Stimulated activated CD8-positive, alpha-beta memory T cell treated with anti-CD3 and anti-CD28 coated beads, Interleukin-12 subunit alpha, Interleukin-12 subunit beta, amount 100 ng/mL, for 1 hour (primary cell): ENCODE measurements at places on chromosomes 2 and 18.

DNA sequence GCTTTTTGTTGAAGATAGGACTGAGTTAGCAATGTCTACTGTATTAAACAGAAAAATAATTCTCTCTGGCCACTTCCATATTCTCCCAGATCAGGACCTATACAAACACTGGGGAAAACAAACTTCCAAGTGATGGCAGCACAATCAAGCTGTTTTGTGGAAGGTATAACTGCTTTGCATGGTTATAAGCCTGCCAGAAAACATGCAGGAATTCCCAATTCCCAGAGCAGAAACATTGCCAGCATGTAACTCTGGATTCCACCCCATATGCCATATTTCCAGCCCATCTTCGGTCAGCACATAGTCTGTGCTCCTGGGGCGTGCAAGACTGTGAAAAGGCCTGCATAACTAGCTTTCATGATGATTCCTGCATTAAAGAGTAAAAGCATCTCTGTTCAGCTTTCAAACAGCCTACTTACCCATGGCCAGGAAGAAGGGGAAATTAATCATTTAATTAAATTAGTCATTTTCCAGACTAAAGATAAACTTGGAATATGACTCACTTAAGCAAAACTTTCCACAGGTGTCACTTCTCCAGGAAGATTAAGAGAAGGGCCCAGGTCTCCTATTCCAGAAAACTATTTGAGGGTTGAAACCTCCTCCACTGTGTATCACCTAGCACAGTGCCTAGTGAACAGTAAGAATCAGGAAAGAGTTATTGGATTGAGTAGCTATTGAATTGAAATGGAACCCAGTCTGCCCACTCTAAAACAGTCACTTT, 280.5 kb downstream of the NRXN1 start:
- DNase-seq, result no peak

GRCh38 chr2:170462433-170463205, 252.5 kb upstream of the SP5 start:
- no peak for DNase-seq

DNA sequence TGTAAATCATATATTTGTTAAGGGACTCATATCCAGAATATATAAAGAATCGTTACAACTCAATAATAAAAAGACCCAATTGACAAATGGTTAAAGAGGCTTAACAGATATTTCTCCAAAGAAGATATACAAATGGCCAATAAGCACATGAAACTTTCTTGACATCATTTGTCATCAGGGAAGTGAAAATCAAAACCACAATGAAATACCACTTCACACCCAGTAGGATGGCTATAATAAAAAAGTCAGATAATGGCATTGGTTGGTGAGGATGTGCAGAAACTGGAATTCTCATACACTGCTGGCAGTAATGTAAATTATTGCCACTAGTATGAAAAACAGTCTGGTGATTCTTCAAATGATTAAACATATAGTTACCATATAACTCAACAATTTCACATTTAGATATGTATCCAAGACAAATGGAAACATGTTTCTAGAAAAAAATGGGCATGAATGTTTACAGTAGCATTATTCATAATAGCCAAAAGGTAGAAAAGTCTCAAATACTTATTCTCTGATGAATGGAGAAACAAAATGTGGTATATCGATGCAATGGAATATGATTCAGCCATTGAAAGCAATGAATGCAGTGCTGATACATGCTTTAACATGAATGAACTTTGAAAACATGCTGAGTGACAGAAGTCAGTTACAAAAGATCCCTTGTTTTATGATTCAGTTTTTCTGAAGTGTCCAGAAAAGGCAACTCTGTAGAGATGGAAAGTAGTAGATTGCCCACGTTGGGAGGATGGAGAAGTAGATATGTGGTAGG, 304.6 kb upstream of the ZEB2 start:
- no peak for DNase-seq

DNA sequence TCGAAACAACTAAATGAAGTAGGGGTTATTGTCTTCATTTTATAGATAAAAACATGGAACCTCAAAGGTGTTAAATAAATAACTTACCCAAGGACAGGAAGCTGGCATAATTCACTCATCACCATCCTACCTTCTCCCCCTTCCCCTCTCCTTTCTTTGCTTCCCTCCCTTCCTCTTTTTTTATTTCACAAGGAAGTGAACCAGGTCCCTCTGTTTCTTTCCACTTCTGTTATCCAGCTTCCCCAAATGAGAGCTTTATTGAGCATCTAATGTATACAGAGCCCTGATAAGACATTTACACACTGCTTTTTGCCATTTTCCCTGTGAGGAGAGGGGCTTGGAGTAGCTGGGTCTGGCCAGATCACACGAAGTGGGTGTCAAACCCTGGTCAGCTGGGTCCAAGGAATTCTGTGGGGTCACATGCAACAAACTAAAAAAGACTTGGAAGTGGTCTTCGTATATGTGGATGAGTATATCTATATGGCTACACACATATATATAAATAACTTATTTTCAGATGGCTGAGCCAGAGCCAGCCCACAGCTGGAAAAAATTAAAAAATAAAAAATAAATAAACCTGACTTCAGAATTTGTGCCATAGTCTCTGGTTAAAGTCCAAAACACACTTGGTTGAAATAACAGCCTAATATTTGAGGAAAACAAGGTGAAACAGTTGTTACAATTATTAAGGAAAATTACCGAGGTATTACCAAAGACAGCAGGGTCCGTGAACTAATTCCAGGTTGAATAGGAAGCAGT, 49.3 kb upstream of the FOSL2 start:
- DNase-seq, result no peak

GRCh38 chr2:155972916-155973315, 359.6 kb downstream of the NR4A2 start:
- no peak for DNase-seq

- no peak for DNase-seq
These were observed 392.3 kb downstream of the NCKAP5 start for GRCh38 chr2:133175926-133176325.

GRCh38 chr2:234243871-234244565, 193.5 kb downstream of the SPP2 start:
- DNase-seq, result no peak

- no peak for DNase-seq
These were observed 40.6 kb upstream of the RFX8 start for GRCh38 chr2:101515477-101515876.

DNA sequence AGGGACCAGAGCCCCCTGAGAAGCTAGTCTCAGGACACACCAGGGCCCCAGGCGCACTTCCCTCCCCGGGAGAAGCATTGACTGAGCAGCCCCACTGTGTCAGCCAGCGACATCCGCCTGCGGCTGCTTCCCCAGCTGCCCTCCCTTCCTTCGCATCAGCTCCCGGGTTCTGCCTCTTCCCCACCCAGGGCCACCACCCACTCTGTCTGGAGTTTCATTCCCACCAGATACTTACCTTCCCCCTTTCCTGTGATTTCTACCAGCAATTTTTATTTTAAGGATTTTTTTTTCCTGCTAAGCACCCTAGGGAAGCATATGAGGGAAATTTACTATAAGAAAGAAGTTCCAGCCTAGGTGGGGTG, 99.2 kb downstream of the SMAD7 start:
- no peak for DNase-seq

- no peak for DNase-seq
These were observed 262.9 kb upstream of the FBXO11 start for GRCh38 chr2:48169141-48169592.

DNA sequence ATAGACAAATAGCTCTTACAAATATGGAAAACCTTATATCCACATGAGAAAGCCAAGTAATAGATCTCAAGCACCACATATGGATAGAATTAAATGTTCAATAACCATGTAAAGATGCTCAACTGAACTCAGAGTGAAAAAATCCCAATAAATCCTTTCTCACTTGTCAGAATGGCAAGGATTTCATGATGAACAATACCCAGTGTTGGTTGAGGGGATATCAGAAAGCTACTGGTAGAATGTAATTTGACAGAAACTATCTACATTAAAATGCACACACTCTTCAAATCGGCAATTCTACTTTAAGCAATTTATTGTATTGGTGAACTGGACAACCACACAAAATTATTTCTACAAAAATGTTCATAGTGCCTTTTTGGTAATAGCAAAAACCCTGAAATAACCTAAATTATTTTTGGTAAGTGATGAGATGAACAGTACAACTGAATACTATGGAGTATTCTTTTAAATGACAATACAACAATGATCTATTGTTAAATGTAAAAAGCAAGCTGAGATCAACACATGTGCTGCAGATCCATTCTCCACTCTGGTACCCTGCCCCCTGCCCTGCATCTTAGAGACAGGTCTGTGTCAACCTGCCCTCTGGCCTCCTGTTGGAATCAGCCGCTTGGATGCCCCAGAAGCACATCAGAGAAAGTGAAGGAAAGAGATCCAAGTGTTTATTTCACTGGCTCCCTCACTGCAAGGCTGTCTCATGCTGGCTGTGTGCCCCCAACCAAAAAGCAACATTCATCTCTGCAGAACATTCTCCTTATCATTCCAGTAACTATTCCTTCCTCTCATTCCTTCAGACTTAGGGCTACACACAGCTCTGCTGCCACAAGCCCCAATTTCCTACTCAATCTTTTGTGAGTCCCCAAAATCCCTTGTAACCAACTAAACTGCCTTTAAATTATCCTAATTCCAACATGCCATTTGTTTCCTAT, 442.5 kb downstream of the LRATD1 start:
- no peak for DNase-seq

- DNase-seq, result no peak
These were observed 103.0 kb downstream of the BCL11A start for GRCh38 chr2:60450488-60450887.

- DNase-seq, result no peak
These were observed 35.9 kb downstream of the C1QL2 start for GRCh38 chr2:119122663-119123062.

DNA sequence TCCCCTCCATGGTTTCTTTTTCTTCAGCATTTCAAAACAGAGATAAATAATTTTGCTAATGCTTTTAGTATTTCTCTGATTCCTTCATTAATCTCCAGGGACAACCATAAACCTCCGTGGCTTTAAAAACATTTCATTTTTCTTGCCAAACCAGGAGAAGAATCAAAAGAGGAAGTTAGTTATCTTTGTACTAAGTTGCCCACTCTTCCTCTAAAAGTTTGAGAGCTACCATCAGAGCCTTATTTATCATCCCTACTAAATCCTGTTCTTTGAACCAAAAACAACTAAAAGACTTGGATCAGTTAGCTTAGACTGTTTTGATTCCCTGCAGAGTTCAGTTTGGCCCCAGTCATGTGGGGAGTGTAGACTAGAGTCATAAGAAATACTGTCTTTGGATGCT, 208.4 kb downstream of the SETBP1 start:
- no peak for DNase-seq

DNA sequence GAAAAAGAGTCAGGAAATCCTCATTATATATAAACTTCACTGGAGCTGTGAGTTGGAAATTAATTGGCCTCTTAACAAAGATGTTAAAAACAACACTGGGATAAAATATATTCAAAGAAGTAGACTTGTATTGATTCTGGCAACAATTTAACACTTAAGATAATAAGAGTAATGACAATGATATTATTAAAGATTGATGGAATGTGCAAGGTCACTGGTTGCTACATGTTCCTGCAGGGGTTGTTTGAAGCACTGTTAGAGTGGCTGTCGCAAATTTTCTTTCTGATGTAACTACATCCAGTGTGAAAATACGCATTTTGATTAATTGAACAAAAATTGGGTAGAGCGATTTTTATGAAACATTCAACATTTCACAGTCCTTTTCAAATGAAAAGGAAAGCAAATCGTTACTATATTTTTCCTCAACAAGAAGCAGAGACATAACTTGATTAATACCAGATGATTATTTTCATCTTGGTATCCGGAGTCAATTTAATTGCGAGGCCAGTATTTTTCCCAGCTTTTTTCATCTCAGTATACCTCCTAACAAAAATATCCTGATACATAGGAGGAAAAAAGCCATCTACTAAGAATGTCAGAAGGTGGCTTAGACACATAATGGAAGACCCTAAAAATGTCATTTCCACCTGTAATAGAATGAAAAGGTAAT, 6.1 kb downstream of the PTGR3 start:
- DNase-seq, result no peak
